ENCODE measurements at places on chromosomes 16 and 17.

- DNase-seq, result no peak
These were observed 55.8 kb downstream of the ZFHX3 start for GRCh38 chr16:72992142-72992601.

- DNase-seq, result no peak
These were observed 240.3 kb upstream of the TBX2 start for GRCh38 chr17:61159221-61159814.

GRCh38 chr17:59837308-59838051 is 55.3 kb downstream of the TUBD1 start:
- DNase-seq, result no peak

DNA sequence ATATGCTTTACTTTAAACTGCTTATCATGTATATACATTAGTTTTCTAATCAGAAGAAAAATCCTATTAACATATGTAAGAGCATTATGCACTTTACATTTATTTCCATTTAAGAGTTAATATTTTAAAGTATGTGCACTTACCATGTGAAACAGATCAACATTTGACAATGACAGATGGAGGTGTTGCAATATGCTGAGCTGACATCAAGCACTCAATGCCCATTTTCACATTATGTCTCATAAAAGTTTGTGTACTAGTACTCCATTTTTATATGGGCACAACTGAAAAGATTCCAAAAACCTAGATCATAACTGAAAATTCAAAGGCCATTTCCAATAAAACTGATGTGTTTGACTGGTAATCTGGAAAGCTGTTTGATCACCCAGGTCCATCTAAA is 420.9 kb upstream of the SOX9 start:
- no peak for DNase-seq
